ENCODE measurements at places on chromosomes 12 and 14. TPM values are rescaled to one million over a fixed set of nuclear protein-coding genes. Genes with fewer than 3 reads are reported as not detected.

GRCh38 chr14:51283402-51284085 lies 43.5 kb downstream of the TMX1 start:
- H3K4me1 ChIP-seq, result peaks cover 4% of the 10 kb centered on the region
- DNase-seq, result no peak
- H3K27me3 ChIP-seq, result no peaks in the 10 kb centered on the region
- H3K4me3 ChIP-seq, result no peak overlapping the region
- H3K27ac ChIP-seq, result no peak overlapping the region

DNA sequence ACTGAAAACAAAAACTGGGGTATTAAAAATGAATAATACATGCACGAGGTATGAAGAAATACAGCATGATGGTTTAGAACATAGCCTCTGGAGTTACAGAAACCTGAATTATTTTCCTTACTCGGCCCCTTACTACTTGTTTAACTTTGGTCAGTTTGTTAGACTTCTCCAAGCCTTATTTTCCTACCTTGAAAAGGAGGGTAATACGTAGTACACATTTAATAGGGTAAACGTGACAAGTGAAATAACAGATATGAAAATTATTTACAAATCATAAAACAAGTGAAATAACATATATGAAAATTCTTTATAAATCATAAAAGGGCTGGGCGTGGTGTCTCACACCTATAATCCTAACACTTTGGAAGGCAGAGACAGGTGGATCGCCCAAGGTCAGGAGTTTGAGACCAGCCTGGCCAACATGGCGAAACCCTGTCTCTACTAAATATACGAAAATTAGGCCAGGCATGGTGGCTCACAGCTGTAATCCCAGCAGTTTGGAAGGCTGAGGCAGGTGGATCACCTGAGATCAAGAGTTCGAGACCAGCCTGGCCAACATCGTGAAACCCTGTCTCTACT lies 11.4 kb upstream of the PKP2 start:
- H3K27me3 ChIP-seq, result no peaks in the 10 kb centered on the region
- H3K4me1 ChIP-seq, result 0 out of 2 replicates have a peak, but pooled peaks cover 2% of the 10 kb centered on the region
- H3K4me3 ChIP-seq, result no peak overlapping the region
- DNase-seq, result no peak
- no peaks in the 10 kb centered on the region for H3K36me3 ChIP-seq
- H3K27ac ChIP-seq, result no peak overlapping the region

DNA sequence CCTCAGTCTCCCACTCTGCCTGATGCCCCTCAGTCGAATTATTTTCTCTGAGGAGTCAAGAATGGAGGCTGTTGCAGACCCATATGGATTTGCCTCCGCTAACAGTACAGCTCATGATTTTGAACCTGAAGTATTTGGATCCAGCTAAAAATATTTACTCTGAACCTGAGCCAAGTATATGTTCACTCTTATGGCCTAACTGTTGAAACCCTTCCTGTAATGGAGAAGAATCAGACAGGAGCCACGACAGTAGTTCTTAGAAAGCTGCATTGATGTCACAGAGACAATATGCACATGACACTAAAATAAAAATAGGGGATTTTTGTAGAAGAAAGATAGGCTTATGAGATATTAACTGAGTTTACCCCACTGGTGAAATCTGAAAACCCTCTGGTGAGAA lies 1128.3 kb upstream of the FLRT2 start:
- no peak overlapping the region for H3K27ac ChIP-seq
- H3K4me1 ChIP-seq, result peaks cover 32% of the 10 kb centered on the region
- DNase-seq, result no peak
- H3K4me3 ChIP-seq, result no peak overlapping the region
- H3K27me3 ChIP-seq, result no peaks in the 10 kb centered on the region
- peaks cover 11% of the 10 kb centered on the region for H3K36me3 ChIP-seq

BTG1 gene
- total RNA-seq, result 26.7 TPM

All from WTC11 (cell line).